ENCODE measurements at places on chromosomes 11 and 22.

- DNase-seq, result peak; percentile 42
Measured at GRCh38 chr11:69888483-69889181, 69.4 kb upstream of the FGF3 start.

GRCh38 chr11:3047637-3048036 lies 9.6 kb downstream of the CARS1 start:
- no peak for DNase-seq

DNA sequence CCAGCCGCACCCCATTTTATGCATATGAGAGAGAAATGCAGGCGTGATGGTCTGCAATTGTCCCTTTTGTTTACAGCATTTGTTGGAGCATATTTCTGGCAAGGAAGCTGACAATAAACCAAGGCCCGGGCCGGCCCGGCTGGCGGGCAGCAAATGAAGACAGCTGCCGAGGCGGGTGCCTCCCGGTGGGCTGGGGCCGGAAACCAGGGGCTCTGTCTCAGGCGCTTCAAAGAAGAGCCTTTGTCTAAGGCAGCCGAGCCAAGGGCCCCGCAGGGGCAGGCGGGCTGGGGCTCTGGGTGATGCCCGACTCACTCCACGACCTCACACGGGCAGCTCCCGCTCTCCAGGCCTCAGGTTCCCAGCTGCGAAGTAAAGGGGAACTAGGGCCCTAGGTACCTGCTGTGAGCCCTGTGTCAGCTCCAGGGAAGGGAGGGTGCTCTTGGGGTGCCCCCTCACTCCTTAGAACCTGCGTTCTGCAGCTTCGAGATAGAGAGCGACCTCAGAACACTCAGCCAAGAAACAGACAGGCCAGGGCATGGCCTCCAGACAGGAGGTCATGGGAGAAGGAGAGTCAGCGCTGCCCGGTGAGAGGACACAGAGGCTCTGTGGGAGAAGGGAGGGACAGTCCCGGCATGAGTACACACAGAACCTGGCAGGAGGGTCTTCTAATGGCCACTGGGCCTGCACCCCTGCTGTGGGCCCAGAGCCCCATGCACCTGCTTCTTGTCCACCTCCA lies 2.4 kb downstream of the LINC01488 start:
- DNase-seq, result no peak

DNA sequence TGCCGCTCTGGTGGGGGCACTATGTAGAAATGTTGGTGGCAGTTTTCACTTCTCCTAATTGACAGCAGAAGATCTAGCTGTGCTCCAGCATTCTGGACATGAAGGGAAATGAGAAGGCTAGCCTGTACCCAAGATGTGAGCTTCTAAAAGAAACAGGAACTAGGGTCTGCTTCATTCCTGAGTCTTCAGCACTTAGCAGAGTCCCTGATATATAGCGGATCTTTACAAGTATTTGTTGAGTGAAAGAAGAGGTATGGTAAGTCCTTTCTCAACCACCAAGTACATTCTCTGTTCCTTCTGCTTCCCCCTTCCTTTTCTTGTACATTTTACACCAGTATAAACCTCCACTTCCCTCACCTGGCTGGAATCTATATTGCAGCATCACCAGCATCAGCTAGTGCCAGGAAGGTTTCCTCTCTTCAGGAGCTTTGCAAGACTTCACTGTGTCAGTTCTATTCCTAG lies 408.3 kb upstream of the CADM1 start:
- DNase-seq, result no peak

GRCh38 chr11:114430290-114430689 lies 9.0 kb upstream of the REXO2 start:
- no peak for DNase-seq

- DNase-seq, result no peak
Measured at GRCh38 chr11:16117989-16118756, 238.2 kb downstream of the SOX6 start.

- no peak for DNase-seq
Measured at GRCh38 chr22:47199261-47199978, 437.0 kb downstream of the TBC1D22A start.

GRCh38 chr11:13384908-13385640 lies 77.9 kb downstream of the BTBD10 start:
- no peak for DNase-seq

DNA sequence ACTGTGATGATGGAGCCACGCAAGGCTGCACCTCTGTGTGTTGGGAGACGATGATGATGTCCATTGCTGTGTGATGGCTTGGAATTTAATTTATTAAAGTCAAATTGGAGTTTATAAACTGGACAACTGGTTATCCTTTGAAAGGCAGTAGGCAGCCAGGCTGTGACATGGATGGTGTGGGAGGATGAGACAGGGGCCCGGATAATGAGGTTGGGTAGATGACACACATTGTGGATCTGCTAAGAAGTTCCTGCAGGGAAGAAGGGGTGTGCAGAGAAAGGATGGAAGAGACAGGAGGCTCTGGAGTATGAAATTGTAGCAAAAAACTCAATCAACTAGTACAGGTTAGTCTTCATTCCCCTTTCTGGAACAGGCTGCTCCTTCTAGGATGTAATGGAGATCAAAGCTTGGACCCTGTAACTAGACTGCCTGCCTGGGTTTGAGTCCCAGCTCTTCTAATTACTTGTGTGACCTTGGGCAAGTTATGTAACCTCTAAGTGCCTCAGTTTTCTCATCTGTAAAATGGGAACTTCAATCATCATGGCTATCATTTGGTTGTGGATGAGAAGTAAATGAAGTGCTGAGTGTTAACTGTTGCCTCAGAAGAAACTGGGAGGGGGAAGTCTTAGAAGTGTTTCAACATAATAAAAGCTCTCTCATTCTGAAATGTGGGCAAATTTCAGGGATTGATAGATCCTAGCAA lies 4.2 kb upstream of the HINFP start:
- DNase-seq, result no peak

DNA sequence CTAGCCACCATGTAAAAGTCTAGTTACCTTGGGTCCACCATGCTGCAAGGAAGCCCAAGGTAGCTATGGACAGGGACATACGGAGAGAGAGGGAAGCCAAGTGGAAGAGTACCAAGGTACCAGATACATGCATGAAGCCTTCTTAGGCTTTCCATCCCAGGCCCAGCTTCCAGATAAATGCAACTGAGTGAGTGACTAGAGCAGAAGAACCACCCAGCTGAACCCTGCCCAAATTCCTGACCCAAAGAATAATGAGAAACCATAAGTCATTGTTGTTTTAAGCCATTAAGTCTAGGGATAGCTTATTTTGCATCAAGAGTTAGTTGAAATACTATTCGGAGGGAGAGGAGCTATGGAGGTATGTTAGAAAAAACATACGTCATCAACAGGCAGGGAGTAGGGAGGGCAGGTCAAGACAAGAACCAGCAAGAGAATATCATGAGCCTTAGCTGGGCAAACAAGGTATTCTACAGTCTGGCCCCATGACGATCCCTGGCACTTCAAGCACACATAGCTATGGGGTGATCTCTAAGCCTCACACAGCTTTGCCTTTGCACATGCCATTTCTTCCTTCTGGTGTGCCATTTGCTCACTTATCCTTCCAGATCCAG lies 36.5 kb upstream of the APLNR start:
- no peak for DNase-seq

GRCh38 chr11:76184551-76184993 lies 21.7 kb downstream of the WNT11 start:
- no peak for DNase-seq
